ENCODE measurements at places on chromosomes 2 and 18.
A peak's percentile ranks its signal among the peaks of the same experiment; 100 is the strongest.

- DNase-seq, result peak; percentile 6
Observed at GRCh38 chr2:52976143-52976949, 791.3 kb upstream of the CHAC2 start.

DNA sequence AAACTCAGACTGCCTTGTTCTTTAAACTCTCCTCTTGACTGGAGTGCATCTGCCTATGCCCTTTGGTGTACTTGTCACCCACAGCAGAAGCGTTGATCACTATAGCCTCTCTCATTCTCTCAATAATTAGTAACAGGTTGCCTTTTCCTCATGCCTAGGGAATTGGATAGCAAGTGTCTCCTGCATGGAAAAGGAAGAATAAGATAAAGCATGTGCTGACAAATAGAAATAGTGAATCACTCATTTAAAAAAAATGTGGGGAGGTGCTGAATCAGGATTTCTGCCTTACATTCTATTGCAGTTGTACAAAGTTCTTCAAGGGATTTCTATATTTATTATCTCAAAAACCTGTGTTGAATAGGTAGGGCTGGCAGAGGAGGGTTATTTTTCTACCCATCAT, 323.0 kb downstream of the TXNL1 start:
- no peak for DNase-seq

- DNase-seq, result peak; percentile 45
Observed at GRCh38 chr2:146734042-146734820, 1110.6 kb upstream of the ACVR2A start.

DNA sequence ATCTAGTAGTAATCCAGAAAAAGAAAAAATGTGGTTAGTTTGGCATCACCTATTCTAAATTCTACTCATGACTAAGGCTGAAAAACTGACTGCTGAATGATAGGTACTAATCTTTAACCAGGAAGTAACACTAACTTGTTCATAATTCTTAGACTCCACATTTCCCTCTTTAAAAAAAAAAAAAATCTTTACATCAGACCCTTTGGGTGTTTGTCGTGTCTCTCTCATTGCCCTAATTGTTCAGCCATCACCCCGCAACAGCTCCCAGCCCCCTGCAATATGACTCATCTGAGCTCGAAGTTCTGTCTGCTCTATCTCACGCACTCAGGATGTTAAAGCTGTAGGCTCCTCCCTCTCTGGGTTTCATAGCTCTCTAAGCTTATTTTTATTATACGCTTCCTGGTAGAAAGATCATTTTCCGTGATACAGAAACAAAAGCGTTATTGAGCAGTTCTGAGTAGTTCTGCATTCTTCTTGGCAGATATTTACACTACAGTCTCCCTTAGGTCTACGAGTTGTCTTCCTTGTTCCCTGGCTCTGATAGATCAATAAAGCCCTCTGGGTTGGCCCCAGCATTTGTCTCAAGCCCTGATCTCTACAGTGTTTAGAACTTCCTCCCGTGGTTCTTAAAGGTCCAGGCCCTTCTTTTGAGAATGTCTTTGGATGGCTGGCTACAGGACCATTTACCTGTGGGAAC, 95.6 kb downstream of the TNFRSF11A start:
- no peak for DNase-seq
